ENCODE measurements at places on chromosomes 1 and 21. TPM values are rescaled to one million over a fixed set of nuclear protein-coding genes. Genes with fewer than 3 reads are reported as not detected.

NIT1 gene
- 59.1 TPM for total RNA-seq

CA6 gene
- 0.22 TPM for total RNA-seq

SERTAD4 gene
- not detected for total RNA-seq

NOL9 gene
- total RNA-seq: 29.6 TPM
